Inflammatory macrophage (primary cell): ENCODE measurements at places on chromosomes 12 and 14.
A peak's percentile ranks its signal among the peaks of the same experiment; 100 is the strongest.

GRCh38 chr12:109462868-109463692, 14.0 kb downstream of the KCTD10 start:
- DNase-seq: peak; percentile 59

GRCh38 chr12:20549108-20549719, 145.9 kb upstream of the SLCO1C1 start:
- DNase-seq: no peak

GRCh38 chr12:120858306-120859088, 45.7 kb downstream of the SPPL3 start:
- DNase-seq: no peak

DNA sequence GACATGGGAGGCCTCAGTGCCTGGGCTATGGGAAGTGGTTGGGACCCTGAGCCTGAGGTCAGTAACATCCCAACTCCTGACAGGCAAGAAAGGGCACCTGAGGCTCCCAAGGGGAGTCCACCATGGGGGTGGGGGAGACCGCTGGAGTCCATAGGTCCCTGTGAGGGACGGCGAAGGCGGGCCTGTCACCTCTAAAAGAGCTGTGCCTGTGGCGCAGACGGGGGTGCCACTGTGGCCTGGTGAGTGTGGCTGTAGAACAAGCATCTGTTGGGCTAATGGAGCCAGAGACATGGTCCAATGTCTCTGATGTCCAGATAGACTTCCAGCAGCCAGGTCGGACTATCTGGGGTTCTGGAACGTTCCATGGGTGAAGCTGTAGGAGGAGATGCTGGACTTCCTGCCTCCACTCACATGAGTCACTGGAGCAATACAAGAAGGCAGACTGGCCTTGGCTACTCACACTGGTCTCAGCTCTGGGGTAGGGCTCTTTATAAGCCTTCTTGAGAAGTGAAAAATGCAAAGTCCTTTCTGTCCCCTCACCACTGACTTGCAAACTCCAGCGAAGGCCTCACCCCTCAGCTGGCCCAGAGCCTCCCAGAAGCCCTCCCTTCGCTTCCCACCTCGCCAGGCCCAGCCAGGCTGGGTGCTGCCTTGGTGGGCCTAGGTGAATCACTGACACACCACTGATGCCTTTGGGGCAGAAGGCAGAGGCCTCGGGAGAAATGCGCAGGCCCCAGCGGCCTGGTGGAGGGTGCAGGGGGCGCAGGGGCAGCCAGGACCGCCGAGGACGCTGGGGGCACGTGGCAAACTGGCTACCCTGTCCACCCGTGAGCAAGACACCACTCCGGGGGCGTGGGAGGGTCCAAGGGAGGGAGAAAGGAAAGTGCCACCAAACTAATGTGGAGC, 1.1 kb upstream of the TRAF3 start:
- DNase-seq: peak; percentile 78

DNA sequence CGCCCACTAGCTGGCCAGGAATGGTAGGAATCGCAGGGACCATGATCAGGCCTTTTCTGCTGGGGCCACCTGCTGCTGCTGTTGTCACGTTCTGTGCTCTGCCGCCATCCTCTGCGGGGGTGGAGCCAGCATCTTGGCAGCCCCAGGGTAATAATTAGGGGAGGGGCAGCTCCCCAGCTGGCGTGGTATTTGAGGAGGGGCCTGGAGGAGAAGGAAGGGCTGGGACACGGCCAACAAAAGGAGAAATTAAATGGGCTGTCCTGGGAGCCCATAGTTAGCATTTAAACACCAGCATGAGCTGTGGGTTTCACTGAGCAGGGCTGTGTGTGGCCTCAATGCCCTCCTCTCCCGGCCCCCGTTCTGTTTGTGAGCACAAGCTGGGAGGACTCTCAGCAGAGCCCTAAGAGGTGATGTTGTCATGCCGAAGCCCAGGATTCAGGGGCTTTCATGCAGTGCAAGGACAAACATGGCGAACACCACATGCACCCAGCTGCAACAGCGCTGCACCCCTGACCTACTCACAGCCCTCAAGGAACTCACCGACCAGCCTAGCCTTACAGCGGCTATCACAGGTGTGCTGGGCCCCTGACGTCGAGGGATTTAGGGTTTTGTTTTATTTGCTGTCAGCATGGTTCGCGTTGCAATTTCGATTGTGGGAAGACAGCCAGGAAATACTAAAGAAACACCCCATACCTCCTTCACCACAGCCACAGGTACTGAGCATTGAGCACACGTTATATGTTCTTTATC, 324.3 kb downstream of the CACNA1C start:
- DNase-seq: no peak

GRCh38 chr12:108860443-108860842, 3.1 kb upstream of the SSH1 start:
- DNase-seq: peak; percentile 29

DNA sequence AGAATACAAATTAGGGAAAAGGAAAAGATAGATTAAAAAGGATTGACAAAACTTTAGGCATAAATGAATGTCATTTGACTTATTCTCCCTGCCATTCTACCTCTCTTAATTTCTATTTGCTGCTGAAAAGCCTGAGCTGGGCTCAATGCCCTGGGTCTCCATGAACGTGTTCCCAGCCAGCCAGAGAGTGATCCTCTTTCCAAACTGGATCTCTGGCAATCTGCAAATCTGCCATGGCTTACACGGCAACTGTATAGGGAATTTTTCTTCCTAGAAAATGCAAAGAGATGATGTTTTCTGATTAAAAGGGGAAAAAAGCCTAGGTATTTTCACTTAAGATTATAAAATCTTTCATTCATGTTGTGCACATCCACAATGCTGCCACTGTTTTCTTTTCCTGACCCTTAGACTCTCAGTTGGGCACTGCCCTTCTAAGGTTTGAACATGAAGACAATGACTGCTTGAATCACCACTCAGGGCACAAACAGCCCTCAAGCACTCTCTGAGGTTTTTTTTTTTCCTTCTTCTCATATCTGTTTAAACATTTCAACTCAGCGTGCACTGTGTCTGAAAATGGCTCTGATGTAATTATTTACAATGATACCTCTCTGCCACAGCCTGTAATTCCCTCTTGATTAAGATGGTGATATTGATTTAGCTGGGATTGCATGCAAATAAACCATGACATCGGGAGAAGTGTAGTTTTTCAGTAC, 60.3 kb downstream of the DACT1 start:
- DNase-seq: no peak

GRCh38 chr14:69822456-69822855, 25.4 kb upstream of the SLC10A1 start:
- no peak for DNase-seq

- DNase-seq: peak; percentile 92
Observed at GRCh38 chr12:69331519-69331908, 16.7 kb upstream of the LYZ start.

DNA sequence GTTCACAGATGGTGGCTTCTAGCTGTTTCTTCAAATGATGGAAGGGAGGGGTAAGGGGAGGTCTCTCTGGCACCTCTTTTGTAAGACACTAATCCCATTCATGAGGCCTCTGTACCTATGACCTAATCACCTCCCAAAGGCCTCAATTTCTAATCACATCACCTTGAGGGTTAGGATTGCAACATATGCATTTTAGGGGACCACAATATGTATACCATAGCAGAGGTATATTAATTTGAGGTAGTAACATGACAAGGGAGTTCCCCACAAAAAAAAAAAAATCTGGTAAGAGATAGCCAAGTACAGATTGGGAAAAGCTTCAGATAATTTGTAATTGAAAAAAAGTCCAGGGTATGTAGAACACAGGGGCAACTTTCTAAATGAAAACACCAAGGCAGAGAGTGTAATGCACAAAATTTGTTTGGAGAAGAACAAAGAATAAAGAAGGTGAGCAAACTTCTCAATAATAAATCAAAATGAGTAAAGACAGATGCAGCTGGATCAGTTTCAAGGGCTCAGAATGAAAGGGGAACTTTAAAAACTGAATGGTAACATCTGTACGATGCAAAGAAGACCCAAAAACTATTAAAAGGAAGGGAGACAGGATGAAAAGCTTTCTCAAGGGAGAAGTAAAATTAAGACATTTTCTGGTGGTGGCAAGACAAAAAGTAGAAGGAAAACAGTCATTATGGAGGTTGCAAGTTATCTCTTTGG, 125.5 kb upstream of the DCN start:
- DNase-seq: no peak

DNA sequence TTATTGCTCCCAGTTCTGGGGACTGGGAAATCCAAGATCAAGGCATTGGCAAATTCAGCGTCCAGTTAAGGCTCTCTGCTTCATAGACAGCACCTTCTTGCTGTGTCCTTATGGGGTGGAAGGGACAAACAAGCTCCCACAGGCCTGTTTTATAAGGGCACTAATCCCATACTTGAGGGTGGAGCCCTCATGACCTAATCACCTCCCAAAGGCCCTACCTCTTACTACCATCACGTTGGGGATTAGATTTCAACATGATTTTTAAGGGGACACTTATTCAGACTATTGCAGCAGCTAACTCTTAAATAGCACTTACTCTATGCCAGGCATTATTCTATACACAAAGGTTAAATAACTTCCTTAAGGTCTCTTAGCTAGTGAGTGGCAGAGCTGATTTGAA, 17.3 kb downstream of the TOGARAM1 start:
- DNase-seq: no peak

- no peak for DNase-seq
Observed at GRCh38 chr12:42590330-42590934, 886 bp upstream of the PRICKLE1 start.

GRCh38 chr14:91395466-91395865, 22.2 kb downstream of the CCDC88C start:
- DNase-seq: no peak

DNA sequence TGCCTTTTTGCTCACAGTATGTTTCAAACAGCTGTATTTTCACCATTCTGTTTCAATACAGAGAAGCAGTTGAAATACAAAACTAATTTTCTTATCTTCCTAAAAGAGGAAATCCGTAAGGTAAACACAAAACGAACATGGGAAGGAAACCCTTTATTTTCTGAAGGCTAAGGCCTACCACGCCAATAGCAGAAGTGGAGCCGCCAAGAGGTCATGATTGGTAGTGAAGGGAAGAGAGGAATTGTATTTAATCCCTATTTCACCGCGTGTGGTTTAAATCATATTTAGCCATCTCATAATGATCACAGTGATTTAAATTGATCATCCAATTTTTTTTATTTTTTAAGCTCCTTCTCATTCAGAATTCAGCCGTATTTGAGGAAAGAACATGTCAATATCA, 398.2 kb downstream of the PRKD1 start:
- DNase-seq: no peak

- DNase-seq: no peak
Observed at GRCh38 chr14:68181519-68182326, 362.1 kb downstream of the RAD51B start.

GRCh38 chr12:77315407-77315806, 250.0 kb upstream of the E2F7 start:
- no peak for DNase-seq

GRCh38 chr14:55103005-55103640, 25.9 kb upstream of the LGALS3 start:
- DNase-seq: peak; percentile 66

GRCh38 chr12:56699020-56699661, 11.1 kb upstream of the PTGES3 start:
- DNase-seq: peak; percentile 79

GRCh38 chr12:851913-852312, 97.6 kb downstream of the RAD52 start:
- DNase-seq: peak; percentile 62

- DNase-seq: peak; percentile 65
Observed at GRCh38 chr12:43832463-43833168, 3.3 kb upstream of the TMEM117 start.

GRCh38 chr12:27385766-27386564, 53.3 kb downstream of the BMAL2 start:
- DNase-seq: no peak

DNA sequence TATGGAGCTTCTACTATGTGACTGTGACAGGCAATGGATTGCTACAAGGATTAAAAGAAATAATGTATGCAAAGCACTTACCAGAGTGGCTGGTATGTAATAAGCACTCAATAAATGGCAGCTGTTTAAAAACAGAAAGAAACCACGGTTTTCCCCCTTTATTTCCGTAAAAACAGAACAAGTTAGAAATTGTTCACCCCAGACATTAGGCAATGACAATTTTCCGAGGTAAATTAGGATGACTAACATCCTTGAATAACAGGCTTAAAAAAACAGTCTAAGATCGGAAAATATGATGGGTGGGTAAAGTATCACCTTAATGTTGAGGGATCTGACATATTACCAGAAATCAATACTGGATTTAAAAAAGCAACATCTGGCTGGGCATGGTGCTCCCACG, 20.9 kb upstream of the CNIH1 start:
- no peak for DNase-seq

GRCh38 chr14:102131741-102132140, 8.0 kb upstream of the WDR20 start:
- no peak for DNase-seq

GRCh38 chr14:35515916-35516315, 18.0 kb upstream of the INSM2 start:
- no peak for DNase-seq

- DNase-seq: no peak
Observed at GRCh38 chr12:117733549-117733805, 235.3 kb downstream of the KSR2 start.

- no peak for DNase-seq
Observed at GRCh38 chr12:53968214-53969127, 4.5 kb upstream of the HOXC11 start.

GRCh38 chr12:71295953-71296352, 138.2 kb upstream of the TSPAN8 start:
- no peak for DNase-seq
